Activated gamma-delta T cell (primary cell): ENCODE measurements at places on chromosomes 7 and 10.

DNA sequence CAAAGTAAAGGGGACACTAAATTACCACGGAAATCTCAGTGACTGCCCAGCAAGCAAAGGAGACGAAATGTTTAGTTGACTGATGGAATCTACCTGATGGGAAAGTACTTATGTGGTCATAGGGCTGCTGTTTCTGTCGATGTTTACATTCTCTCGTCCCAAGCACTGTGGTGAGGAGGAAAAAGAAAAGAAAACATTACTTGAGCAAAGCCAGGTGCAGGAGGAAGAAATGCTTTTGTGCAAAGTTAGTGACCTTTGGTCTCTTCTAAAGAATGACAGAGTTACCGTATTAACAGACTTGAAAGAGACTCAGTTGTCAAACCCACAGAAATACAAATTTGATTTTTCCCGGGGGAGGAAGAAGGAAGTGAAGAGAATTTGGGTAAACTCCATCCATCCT is 43.3 kb upstream of the FMC1 start:
- no peak for DNase-seq

GRCh38 chr10:116848944-116849247 is 403 bp upstream of the ENO4 start:
- no peak for DNase-seq

GRCh38 chr10:107497024-107497423 is 332.5 kb upstream of the SORCS1 start:
- no peak for DNase-seq

DNA sequence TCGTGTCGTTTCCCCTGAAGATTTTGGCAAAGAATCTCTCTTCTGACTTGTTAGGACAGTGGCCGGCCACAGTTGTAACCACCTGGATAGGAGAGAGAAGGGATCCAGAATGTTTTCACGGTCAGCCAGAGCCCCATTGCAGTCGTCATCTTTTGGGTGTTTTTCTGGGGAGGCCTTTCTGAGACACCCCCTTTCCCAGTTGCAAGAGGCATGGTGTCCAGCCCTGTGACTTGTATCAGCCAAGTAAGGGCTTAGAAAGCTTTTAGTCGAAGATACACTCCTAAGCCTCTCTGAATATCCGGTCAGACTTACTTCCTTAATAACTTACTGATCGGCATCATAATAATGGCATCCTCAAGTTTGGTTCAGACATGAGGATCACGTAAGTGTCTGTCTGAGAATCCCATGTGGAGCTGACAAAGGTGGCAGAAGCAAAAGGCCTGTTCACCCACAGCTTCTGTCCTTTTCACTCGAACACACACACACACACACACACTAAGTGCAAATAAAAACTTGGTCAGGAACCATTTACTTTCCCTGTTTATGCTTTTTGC is 435.7 kb upstream of the GALNT17 start:
- DNase-seq = no peak

GRCh38 chr10:89053555-89053954 is 63.0 kb downstream of the FAS start:
- no peak for DNase-seq

- DNase-seq = no peak
These were observed 2.5 kb upstream of the LFNG start for GRCh38 chr7:2517026-2517425.

- no peak for DNase-seq
These were observed 182.6 kb upstream of the FAM3C start for GRCh38 chr7:121578669-121579068.

DNA sequence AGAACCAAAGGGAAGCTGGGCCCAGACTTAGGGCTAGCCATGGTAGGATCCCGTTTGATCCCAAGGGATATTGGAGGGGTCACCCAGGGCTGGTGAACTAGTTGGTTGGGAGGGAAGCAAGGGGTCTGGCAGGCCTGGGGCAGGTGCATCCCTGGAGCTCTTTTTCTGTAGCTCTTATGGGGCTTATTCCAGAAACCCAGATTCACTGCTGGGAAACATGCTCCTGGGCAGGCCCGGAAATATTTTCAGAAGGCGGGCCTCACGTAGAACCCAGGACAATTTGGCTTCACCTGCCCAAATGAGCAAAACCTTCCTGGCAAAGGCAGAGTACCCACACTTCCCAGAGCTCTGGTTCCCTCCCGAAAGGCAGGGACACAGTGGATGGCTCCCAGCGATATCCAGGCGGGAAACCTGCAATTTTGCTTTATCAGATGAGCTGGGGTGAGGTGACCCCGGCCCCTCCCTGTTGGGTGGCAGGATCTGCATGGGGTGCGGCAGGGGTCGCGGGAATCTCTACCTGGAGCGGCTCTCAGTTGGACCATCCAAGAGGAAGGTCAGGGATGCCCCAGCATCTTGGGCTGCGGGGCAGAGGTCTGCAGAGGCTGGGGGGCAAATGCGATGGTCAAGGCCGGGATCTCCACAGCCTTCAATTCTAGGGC is 533.9 kb downstream of the TCERG1L start:
- no peak for DNase-seq

GRCh38 chr10:8060704-8061121 is 6.2 kb downstream of the GATA3 start:
- no peak for DNase-seq

GRCh38 chr10:61898435-61898778 is 3.1 kb upstream of the ARID5B start:
- no peak for DNase-seq

DNA sequence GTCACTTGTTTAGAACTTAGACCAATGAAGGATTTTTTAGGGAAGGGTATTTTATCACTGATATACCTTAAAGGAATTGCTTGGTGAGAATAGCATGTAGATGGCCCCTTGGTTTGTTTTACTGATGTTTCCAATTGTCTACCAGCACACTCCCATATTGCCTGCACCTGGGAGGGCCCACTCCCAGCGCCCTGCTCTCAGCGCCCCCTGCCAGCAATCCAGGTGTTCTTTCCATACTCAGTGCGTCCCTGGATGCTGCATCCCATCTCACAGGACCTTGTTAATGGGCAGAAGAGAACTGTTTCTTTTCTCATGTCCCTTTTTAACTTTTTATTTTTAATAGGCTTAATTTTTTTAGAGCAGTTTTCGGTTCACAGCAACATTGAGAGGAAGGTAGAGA is 24.1 kb upstream of the SFRP5 start:
- no peak for DNase-seq

- no peak for DNase-seq
These were observed 9.2 kb downstream of the DNA2 start for GRCh38 chr10:68462536-68462935.

- DNase-seq = no peak
These were observed 717 bp downstream of the CNPY4 start for GRCh38 chr7:100119970-100120732.

GRCh38 chr7:90455163-90456030 is 14.0 kb upstream of the PTTG1IP2 start:
- DNase-seq = no peak

DNA sequence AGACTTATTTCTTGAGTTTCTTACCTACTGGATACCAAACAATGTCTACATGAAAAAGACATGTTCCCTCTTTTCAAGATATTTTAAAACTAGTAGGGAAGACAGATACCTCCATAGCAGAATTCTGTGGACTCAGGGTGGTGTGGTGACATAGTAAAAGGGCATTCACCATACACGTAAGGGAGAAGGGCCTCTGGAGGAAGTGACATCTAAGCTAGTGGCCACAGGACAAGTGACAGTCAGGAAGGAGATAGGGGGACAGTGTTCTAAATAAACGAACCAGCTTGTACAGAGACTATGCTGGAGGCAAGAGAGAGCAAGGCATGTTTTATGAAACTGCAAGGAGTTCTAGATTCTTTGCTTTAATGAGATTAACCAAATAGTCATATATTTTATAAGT is 321.7 kb upstream of the LRGUK start:
- DNase-seq = no peak

DNA sequence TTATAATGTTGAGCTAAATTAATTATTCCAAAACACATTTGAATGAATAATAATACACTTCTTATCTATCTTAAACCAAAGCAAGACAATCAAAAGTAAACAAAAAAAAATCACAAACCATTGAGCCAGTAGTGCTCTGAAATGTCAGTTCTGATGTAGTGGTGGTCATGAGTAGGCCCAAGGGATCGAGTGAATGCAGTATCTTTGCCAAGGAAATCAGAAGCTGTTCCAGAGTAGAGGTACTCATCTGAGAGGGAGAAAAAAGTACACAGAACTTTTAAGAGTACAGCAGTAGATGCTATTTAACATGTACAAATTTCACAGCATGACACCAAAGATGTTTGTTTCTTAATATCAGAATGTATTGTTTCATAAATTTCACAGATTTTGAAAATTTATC is 121.5 kb downstream of the SEMA3D start:
- DNase-seq = no peak

DNA sequence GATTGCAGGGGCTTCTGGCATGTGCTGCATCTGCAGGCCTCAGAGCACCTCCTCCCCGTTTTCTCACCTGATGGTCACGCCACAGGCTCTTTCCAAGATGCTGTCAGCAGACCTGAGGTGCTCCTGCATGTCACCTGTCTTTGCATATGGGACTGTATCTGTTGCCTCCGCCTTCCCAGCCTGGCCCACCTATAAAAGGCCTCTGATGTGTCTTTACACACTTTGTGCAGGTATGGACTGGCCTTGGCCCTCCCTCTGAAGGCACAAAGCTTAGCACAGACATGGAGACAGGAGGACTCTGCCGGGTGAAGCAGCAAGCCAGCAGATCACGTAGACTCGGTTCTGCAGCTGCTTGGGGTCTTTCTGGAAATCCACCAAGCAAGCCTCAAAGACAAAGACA is 220.9 kb upstream of the PPP2R2D start:
- DNase-seq = no peak

DNA sequence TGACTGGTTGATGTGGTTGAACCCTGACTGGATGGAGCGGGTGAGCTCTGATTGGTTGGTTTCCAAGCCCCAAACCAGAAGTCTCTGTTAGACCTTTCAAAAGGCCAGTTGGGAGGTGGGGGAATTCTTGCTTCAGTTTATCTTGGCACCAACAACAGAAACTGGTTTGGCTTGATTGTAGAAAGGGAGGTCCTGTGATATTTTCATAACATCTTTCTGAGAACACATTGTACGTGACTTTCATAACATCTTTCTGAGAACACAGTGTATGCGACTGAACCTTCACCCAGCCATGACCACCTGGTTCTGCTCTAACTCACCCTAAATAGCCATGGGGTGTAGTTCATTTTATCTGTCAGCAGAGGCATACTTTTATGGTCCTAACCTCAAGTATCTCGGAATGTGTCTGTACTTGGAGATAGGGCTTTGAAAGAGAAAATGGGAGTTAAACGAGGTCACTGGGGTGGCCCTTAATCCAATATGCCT is 88.3 kb downstream of the GALNT17 start:
- DNase-seq = no peak

GRCh38 chr7:44273681-44274622 is 51.4 kb downstream of the CAMK2B start:
- DNase-seq = no peak

- no peak for DNase-seq
These were observed 210.1 kb downstream of the TNS3 start for GRCh38 chr7:47371733-47372368.

- no peak for DNase-seq
These were observed 462.9 kb downstream of the PTPRN2 start for GRCh38 chr7:158124671-158125079.

- no peak for DNase-seq
These were observed 50.8 kb downstream of the BUB3 start for GRCh38 chr10:123205041-123205440.
